DND-41 (cell line): ENCODE measurements at places on chromosomes 16 and 17.

DNA sequence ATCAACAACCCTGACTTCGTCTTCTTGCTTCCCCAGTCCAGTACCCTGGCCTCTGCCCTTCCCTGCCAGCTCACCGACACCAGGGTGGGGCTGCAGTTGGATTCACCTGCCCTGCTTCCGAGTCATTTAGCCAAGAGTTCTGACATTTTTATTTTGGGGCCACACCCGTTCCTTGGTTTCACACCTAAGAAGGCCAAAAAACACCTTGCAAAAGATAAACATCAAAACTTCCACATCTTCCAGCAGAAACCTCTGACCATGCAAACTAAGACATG, 41.8 kb upstream of the GFOD2 start:
- DNase-seq: no peak

- no peak for DNase-seq
Observed at GRCh38 chr16:88020516-88020885, 69.3 kb downstream of the BANP start.

GRCh38 chr16:84357191-84357651, 11.1 kb upstream of the ATP2C2 start:
- peak; percentile 6 for DNase-seq

- no peak for DNase-seq
Observed at GRCh38 chr16:83901101-83901500, 2.2 kb downstream of the MLYCD start.

DNA sequence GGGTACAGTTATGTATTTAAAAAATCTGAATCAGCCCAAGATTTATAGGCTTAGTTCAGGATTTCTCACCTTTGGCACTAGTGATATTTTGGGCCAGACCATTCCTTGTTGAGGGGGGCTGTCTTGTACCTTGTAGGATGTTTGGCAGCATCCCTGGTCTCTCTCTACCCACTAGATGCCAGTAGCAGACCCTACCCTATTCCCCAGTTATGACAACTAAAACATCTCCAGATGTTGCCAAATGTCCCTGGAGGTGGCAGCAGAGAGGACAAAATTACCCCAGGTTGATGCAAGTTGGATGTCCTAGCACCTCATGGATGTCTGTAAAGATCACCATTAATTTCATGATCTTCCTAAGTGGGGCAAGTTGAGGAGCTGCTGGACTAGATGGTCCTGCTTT, 45.8 kb downstream of the SYT17 start:
- DNase-seq: no peak

DNA sequence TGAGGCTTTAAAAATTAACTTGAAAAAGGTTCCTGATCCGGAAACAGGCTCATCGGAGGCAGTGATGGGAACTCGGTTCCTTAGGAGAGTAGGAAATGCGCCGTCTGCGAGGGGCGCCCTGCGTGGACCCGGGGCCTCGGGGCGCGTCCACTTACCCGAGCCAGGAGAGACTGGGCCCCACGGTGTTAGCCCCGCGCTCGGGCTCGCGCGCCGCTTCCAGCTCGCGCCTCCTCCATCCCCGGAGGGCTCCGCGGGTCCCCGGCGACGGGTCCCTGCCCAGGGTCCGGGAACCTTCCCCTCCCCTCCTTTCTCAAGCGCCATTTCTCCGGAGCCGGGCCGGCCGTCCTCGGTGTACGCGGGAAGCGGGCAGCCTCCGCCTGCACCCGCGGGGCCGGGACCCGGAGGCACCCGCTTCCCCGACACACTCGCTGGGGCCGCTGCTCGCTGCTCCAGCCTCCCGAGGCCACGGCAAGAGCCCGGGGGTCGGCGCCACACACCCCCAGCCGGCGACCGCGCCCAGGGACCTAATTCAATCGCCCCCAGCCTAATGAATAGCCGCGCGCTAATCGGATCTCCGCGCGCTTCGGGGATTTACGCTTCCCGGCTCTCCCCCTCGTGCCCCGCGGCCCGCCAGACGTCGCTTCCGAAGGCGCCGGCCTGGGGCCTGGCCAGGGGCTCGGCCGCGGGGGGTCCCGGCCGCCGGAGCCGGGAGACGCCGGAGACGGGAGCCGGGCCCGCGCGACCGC, 2.2 kb upstream of the BAHCC1 start:
- DNase-seq: no peak

DNA sequence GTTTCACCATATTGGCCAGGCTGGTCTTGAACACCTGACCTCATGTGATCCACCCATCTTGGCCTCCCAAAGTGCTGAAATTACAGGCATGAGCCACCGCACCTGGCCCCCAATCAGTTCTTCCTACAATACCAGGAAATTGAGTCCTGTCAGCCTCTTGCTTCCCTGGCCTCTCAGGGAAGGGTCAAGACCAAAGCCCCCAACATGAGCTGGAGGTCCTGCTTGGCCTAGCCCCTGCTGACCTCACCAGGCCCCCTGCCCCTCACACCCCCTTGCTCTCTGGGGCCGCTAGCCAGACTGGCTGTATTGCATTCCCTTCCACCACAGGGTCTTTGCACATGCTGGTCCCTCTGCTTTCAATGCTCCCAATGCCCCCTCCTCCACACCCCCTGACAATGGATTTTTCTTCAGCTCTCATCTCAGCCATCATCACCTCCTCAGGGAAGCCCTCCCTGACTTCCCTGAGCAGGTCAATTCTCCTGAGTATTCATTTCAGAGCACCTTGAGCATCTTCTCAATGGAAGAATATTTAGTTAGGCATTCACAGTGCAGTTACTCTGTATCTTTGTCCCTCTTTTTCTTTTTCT, 24.1 kb downstream of the IGFBP4 start:
- no peak for DNase-seq

DNA sequence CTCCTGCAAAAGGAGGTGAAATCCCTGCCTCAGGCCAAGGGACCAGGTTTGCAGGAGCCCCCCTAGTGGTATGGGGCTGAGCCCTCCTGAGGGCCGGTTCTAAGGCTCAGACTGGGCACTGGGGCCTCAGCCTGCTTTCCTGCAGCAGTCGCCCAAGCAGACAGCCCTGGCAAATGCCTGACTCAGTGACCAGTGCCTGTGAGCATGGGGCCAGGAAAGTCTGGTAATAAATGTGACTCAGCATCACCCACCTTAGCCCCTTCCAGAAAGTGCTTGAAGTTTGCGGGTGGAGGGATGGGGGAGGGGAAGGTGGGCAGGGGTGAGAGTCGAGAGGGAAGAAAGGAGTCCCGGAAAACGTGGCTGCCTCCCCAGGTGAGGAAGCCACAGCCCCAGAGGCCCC, 2.1 kb downstream of the MC1R start:
- DNase-seq: no peak

DNA sequence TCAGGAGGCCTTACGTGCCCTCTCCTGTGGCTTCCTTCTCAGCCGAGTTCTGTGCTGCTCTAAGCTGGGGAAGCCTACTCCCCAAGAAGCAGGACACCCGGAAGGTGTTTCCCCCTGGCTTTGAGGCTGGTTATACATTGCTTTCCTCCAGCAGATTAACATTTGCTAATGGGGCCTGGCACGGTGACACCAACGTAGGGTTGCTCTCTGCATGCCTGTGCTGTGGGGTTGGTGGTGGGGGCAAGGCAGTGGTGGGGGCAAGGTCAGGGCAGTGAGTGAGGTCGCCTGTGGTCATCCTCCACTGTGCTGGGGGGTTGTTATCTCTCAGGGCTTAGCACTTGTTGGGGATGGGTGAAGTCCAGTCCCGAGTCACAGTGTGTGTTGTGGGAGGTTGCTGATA, 4.2 kb downstream of the USP6 start:
- no peak for DNase-seq

GRCh38 chr16:76222087-76222486, 55.1 kb upstream of the CNTNAP4 start:
- no peak for DNase-seq

DNA sequence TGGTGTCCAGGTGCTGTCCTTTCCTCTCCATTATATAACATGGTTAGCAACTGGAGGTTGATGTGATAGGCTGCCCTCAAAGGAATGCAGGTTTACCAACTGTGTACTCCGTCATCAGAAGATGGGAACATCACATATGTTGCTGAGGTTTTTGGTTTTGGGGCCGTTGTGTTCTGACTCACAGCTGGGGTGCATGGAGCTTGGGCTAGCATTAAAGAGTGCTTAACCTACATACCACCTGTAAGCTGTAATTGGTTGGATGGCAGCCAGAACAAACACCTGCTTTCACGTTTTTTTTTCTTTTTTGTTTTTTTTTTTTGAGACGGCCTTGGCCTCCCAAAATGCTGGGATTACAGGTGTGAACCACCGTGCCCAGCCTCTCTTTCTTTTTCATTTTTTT, 20.9 kb downstream of the TMEM11 start:
- DNase-seq: no peak

- DNase-seq: no peak
Observed at GRCh38 chr17:74554909-74555308, 9.0 kb upstream of the CD300C start.

- no peak for DNase-seq
Observed at GRCh38 chr17:70104791-70105523, 29.9 kb downstream of the KCNJ16 start.

GRCh38 chr16:2042171-2042985, 5.3 kb downstream of the NTHL1 start:
- DNase-seq: no peak

DNA sequence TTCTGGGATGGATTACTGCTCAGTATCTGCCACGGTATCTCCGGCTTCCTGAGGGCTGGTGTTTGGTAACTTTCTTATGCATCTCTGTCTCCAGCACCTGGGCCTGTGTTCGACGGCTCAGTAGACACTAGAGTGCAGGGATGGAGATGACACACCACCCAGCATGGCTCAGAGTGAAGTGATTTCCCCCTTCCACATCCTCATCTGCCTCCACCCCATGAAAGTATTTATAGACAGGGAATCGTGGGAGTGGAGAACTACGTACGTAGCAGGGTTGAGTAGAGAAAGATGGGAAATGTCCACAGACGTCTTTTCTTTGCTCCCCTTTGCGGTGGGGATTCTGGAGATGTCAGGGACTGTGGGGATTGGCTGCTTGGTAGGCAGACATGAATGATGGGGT, 11.8 kb upstream of the SLC25A19 start:
- no peak for DNase-seq

- DNase-seq: no peak
Observed at GRCh38 chr16:3187798-3188674, at the start of gene OR1F1. Gene OR1F1, plus strand, starts transcription at chr16:3188204.

- DNase-seq: peak; percentile 73
Observed at GRCh38 chr16:84952335-84953189, 58.8 kb downstream of the ZDHHC7 start.

GRCh38 chr16:6132121-6132520, 1034.5 kb upstream of the EEF2KMT start:
- DNase-seq: no peak

DNA sequence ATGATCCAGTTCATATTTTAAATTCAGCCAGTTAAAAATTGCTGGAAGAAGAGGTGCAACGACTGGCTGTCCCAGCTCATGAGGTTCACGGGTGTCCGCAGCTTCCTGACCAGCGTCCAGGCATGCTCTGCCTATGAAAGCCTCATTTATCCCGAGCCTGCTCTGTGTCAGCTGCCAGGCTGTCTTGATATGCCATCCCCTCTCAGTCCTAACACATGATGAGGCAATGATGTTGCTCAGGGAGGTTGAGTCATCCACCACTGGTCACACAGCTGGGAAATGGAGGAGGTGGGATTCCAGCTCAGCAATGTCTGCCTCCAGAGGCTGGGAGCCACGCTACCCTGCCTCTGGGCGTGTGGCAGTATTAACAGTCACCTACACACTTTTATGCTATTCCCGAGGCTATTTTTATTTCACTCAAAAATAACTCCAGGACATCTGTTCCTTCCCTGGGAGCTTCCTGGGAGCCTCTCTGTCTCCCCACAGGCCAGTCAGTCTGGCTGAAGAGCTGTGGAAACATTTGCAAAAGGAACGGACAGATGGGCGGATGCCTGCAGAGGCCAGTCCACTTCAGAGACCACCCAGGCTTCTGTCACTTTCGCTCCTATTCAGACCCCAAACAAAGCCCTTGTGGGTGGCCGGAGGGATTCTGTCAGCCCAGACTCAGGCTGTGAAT, 22.5 kb downstream of the RAB11FIP4 start:
- no peak for DNase-seq

- DNase-seq: no peak
Observed at GRCh38 chr16:67562526-67562917, at the start of gene CTCF. Gene CTCF, plus strand, starts transcription at chr16:67562526. Its CDS starts 48,307 bp downstream, at chr16:67610833.

DNA sequence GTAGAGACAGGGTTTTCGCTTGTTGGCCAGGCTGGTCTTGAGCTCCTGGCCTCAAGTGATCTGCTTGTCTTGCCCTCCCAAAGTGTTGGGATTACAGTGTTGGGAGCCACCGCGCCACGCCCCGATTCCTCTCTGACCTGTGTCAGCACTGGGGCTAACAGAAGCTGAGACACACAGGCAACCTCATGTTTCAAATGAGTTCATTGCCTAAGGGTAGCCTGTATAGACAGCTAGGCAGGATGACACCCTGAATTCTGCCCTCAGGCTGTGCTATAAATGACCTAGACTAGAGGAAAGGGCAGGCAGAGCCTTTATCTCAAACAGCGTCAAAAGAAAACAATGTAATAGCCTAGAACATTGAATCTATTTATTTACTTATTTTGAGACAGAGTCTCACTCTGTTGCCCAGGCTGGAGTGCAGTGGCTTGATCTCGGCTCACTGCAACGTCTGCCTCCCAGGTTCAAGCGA, 2.3 kb upstream of the CDK3 start:
- no peak for DNase-seq
